ENCODE measurements at places on chromosomes 5 and 9.

DNA sequence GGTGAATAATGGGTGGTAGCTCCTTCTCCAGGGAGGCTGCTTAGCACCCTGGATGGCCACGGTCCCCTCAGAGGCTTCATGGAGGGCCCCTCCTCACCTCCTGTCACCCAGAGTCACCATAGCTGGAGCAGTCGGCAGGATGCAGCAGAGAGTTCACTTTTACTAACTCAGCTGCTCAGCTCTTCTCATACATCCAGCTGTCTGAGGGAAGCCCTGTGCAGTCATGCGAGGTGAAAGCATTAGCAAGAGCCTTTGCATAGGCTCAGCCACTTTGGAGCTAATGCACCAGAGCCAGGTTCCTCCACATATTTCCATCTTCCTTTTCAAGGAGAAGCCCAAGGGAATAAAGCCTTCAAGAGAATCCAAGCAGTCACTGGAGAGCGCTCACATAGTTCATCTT lies 499.2 kb downstream of the BNC2 start:
- DNase-seq = no peak

- no peak for DNase-seq
Measured at GRCh38 chr5:103120607-103121200, 603 bp downstream of the PPIP5K2 start.

GRCh38 chr5:58926541-58926935 lies 343.7 kb downstream of the RAB3C start:
- DNase-seq = no peak

GRCh38 chr5:156326718-156327259 lies at the start of gene SGCD:
SGCD (plus strand) TSS chr5:156327164.
- DNase-seq = peak; percentile 39

- DNase-seq = no peak
Measured at GRCh38 chr9:3027210-3027609, 183.3 kb upstream of the PUM3 start.

DNA sequence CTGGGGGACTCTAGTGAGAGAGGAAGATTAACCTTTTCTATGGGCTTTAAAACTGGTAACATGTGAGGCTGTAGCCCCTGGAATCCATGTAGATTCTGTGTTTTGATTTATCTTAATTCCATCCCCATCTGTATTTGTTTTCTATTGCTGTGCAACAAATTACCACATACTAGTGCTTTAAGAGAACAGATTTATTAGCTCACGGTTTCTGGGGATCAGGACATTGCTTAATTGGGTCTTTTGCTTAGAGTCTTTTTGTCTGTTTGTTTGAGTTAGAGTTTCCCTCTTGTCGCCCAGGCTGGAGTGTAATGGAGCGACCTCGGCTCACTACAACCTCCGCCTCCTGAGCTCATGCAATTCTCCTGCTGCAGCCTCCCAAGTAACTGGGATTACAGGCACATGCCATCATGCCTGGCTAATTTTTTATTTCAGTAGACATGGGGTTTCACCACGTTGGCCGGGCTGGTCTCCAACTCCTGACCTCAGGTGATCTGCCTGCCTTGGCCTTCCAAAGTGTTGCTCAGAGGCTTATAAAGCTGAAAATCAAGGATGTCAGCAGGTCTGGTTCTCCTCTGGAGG lies 29.9 kb upstream of the GNA14 start:
- no peak for DNase-seq

DNA sequence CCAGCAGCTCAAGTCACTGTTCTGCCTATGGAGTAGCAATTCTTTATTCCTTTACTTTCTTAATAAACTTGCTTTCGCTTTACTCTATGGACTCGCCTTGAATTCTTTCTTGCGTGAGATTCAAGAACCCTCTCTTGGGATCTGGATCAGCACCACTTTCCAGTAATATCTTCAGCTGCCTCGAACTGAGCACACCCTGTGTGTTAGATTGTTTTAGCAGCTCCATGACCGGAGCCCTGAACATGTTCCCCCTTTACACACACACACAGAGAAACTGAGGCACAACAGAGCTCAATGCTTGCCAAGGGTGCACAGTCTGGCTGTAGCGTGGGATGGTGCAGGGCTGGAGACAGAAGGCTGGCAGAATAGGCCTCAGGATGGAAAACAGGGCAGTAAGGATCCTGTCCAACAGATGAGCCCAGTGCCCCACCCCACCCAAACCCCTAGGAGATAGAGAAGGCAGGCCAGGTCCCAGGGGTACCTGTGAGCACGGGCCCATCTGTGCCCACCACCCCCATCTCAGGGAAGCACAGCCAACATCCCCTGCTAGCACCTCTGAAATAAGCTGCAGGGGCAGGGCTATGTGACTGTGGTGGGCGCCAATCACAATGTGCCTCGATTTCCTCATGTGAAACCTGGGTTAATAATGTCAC lies 27.9 kb downstream of the BICD2 start:
- no peak for DNase-seq

DNA sequence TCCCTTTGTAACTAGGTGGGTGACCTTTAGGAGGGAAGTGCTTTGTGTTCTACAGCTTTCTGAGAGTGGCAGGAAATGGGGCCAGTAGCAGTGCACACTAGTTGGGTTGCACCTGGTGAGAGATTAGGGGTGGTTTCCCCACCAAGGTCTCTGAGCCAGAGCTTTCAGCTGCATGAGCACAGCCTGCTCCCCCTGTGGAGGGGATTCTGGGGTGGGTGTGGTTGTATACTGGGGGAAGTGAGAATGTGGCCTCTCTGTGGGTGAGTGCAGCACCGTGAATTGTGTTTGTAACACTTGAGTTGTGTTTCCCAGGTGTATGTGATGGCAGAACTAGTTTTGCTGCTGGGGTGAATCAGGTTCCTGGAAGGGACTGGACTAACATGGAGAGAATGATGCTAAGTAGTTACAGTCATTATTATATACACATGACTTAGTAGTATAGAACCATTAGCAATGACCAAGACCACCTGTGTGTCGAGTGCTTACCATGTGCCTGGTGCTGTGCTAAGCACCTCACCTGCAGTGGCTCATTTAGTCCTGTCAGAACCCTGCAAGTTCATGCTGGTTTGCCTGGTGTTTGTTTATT lies 11.8 kb upstream of the CXXC5 start:
- no peak for DNase-seq

DNA sequence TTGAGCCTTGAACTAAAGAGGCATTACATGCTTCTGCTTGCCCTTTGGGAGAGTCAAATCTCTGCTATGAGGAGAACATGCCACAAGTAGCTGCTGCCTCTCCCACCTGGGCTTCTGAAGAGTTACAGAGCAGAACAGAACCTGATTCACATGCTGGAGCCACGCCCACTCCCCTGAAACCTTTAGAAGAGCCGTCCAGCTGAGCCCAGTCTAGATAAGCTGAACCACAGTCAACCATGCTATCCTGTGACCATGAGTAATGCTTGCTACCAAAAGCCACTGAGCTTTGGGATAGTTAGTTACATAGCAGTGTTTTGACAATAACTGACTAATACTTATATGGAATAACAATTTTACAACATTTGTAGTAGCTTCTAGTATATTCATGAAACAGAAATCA lies 111.0 kb upstream of the VCAN start:
- no peak for DNase-seq

DNA sequence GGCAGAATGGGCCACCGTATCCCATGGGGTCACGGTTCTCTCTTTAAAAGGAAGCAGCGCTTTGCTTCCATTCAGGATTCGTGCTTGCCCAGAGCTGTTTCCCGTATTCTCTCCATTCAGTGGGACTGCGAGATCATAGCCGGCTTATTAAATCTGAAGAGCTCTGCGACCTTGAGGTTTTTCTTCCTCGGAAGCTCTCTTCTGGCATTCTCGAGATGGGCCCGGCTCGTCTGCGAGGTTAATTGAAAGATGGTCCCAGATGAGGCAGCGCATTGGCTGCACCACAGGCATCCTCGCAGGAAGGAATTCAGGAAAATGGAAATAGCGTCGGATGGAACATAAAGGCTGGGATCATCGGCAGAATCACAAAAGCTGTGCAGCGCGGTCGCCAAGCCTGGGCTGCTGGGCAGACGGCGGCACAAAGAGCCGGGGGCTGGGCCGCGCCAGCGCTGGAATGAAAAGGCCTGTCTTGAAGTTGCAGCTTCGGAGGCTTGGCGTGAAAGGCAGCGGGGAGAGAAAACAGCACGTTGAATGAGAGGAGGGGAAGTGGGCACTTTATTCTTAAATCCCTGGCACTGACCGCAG lies 236.2 kb downstream of the IRX2 start:
- no peak for DNase-seq

- no peak for DNase-seq
Measured at GRCh38 chr5:145245354-145245753, 589.8 kb downstream of the PRELID2 start.

GRCh38 chr5:61613679-61614078 lies 281.6 kb downstream of the ZSWIM6 start:
- DNase-seq = no peak

DNA sequence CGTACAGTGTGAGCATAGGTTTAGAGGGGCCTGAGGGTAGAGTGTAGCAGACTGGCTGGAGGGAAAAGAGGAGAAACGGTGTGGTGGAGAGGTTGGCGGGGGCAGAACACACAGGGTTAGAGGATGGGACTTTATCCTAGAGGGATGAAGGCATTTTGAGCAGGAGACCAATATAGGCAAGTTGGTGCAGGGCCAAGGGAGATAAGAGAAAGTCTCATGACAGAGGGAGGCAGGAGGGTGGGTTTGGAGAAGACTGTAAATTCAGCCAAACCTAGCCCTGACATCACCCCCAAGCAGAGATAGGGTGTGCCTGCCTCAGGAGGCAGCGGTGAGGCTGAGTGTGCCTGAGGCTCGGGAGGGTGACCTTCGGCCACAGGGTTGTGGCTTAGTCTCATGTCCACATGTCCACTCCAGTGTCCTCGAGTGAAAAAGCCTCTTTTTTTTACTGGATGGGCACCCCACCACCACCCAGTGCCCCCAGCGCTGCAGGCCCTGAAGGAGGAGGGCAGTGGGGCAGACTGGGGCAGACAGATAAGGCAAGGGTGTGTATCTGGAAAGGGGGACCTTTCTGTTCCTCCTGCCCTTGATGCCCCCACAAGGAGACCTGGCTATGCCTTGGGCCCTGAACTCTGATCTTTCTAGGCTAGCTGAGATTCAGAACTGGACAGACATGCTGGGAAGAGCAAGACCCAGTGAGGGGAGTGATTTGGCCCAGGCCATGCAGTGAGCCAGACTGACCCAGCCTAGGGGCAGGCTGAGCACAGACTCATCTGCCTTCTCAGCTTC lies 108.7 kb downstream of the RGS3 start:
- DNase-seq = no peak

DNA sequence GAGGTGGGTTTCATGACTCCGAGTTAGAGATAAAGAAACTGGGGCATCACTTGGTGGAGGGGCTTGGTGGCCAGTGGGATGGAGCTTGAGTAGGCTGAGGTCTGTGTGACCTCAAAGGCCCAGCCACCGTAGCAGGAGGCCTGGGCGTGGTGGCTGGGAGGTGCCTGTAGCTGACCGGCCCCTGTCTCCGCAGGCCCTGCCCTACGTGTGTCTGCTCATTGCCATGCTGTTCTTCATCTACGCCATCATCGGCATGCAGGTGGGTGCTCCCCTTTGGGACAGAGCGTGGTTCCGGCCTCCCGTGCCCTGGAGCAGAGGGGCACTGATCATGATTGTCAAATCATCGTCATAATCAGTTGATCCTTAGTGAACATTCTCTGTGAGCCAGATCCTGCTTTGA lies 196.2 kb downstream of the CACNA1B start:
- DNase-seq = no peak

DNA sequence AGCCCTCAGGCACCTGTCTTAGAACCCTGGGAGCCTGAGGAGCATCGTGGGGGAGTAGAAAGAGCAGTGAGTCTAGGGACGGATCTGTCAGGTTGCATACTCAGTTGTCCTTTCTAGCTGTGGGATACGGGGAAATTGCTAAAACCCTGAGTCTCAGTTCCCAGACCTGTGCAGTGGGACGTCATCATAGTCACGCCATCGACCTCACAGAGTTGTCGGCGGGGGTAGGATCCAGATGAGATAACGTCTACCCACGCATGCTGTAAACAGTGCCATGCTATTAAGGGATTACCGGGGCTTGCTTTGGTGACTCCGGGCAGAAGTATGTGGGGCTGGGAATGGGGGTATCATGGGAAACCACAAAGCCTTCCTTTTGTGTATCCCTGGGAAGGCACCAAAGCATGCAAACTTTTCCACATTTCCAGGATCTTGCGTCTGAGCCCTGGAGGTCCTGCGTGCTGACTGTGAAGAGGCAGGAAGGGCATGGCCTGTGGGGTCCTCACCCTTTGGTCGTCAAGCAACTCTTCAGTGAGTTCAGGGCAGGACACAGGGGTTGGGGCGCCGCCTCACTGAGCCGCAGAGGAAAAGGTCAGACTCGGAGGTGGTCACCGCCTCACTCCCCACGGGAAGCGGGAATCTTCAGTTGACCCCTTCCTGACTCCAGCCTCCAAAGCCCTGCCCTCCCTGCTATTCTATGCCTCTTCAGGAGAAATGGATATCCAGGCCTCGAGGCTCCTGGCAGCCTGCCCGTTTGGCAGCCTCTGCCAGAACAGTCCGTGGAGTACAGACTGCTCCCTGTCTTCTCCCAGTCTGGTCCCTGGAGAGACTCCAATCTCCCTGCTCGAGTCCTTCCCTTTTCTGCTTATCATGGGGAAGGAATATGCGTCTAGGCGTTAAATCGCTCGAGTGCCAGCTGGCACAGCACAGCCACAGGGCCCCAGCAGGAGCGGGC lies 186.8 kb upstream of the KLF9 start:
- peak; percentile 91 for DNase-seq

GRCh38 chr5:91164424-91164823 lies 218.7 kb downstream of the ARRDC3 start:
- no peak for DNase-seq

DNA sequence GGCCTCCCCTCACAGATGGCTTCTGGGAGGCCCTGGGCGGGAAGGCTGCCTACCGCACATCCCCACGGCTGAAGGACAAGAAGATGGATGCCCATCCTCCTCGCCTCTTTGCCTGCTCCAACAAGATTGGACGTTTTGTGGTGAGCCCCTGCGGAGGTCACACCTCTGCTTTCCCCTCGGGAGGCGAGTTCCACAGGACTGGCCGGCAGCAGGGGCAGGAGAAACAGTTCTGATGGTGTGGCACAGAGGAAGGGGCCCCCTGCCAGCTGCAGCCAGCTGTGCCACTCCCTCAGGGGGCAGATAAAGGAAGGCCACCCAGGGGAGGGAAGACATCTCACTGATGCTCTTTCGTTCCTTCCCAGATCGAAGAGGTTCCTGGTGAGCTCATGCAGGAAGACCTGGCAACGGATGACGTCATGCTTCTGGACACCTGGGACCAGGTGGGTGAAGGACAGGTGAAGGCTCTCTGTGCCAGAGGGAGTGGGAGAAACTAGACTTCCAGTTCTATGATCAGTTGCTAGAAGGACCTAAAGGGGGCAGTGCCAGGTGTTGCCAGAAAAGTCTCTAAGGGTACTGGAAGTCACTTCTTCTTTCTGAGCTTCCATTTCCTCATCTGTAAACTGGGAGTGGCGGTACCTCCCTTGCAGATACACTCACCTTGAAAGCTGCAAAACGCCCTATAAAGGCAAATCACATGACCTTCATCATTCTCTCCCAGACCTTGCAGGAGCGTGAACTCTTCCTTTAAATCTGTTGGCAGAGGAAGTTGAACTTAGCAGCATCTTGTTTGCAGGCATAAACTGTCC lies 41.0 kb downstream of the STOM start:
- DNase-seq = no peak

GRCh38 chr9:13915131-13915530 lies 398.8 kb downstream of the NFIB start:
- no peak for DNase-seq

- DNase-seq = no peak
Measured at GRCh38 chr5:40191150-40191549, 488.6 kb upstream of the PTGER4 start.

GRCh38 chr9:98964201-98964600 lies 20.5 kb downstream of the COL15A1 start:
- DNase-seq = no peak

GRCh38 chr9:107905308-107906020 lies 415.9 kb upstream of the KLF4 start:
- DNase-seq = peak; percentile 21

GRCh38 chr5:40430101-40430710 lies 249.5 kb upstream of the PTGER4 start:
- no peak for DNase-seq

Data from tibial nerve (tissue), 4 donors.